ENCODE measurements at places on chromosomes 4 and X.

DNA sequence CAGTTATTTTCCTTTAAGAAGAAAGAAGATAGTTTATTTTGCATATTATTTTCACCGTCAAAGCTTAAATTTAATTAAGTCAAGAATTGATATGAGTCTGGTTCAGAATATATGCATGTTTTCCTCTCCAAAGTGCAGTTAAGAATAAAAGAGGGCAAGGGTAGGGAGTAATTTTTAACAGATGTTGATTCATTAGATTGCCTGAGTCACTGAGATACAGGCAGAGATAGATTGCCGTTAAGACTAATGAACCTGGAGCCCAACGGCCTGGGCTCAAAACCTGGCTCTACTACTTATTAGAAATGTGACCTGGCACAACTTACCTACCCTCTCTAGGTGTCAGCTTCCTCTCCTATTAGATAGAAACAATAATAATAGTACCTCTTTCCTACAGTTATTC, 1037.4 kb upstream of the PABPC4L start:
- no peak for DNase-seq

- DNase-seq: peak; percentile 57
These were observed at the start of gene TRAM1L1 for GRCh38 chr4:117084866-117085701. TRAM1L1 (minus strand) TSS chr4:117085576; CDS start chr4:117085393, 183 bp downstream.

GRCh38 chr4:99436462-99436861, 1.3 kb upstream of the ADH7 start:
- no peak for DNase-seq

DNA sequence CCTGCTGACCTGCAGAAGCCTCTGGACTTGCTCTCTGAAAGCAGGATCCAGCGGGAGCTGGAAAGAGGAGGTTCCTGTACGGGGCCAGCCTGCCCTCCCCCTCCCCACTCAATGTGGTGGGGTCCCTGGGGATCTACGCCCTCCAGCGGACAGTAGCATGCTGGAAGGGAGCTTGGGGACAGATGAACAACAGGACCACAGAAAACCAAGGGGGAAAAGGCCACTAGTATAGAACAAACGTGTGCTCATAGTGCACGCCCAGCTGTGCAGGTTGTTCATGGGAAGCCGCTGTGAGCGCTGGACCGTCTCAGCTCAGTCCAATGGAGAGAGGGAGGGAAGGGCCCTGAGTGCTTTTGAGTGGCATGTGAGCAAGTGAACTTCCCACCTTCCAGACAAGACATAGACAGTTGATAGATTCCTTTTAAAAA, 15.8 kb downstream of the HMX1 start:
- no peak for DNase-seq

- DNase-seq: no peak
These were observed 234.1 kb downstream of the STIM2 start for GRCh38 chr4:27094783-27095182.

DNA sequence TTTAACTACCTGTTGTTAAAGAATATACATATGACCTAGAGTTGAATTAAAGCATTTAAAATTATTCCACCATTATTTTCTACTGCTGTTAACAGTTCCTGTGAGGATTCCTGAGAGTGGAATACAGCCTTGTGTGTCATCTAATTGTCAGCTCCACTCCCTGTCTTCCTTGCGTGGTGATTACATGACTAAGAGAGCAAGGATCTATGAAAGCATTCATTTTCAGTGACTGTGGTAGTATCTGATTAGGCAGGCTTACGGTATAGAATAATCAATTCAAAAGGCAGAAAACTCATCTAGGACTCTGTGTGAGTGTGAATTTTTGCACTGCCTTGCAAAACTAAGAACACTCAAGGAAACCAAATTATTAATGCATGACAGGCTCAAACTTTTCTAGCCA, 577.8 kb downstream of the SH3BGRL start:
- no peak for DNase-seq

DNA sequence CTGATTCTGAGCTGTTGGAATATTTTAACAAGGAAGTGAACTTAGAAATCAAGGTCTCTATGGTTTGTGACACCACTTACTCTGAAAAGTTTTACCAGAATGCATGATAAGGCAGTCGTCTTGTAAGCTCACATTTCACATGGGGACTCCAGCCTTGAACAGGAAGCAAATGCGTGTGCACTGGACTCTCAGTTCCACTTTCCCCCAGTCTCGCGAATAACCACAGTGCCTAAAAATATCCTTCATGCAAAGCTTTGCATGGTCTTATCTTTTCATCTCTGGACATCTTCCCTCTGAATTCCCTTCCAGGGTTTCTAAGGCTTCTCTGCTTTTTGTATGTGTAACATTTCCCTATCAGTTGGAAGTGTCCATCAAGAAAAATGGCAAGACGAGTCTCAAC, 581.8 kb downstream of the NLGN4X start:
- DNase-seq: no peak

All from AG10803 (cell line).